AG08396 (cell line): ENCODE measurements at places on chromosomes 7 and 10.

GRCh38 chr7:148014541-148014940, 576.0 kb upstream of the C7orf33 start:
- DNase-seq: no peak

DNA sequence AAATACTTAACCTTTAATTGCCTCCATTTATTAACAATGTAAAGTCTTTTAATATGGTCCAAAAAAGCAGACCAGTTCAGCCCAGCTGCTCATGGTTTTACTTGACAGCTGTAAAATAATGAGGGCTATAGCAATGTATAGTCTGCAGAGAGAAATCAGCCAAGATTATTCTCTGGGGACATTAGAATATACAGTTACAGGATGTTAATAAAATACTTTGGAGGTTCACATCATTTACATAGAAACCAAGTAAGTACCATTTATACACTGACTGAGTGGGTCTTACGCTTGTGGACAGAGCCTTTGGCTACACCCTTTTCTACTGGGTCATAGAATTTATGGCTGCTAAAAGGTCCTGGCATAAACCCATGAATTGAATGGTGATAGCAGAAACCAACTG, 340.7 kb upstream of the CELF2 start:
- DNase-seq: no peak

GRCh38 chr7:88092676-88092999, 127.2 kb downstream of the SRI start:
- no peak for DNase-seq

DNA sequence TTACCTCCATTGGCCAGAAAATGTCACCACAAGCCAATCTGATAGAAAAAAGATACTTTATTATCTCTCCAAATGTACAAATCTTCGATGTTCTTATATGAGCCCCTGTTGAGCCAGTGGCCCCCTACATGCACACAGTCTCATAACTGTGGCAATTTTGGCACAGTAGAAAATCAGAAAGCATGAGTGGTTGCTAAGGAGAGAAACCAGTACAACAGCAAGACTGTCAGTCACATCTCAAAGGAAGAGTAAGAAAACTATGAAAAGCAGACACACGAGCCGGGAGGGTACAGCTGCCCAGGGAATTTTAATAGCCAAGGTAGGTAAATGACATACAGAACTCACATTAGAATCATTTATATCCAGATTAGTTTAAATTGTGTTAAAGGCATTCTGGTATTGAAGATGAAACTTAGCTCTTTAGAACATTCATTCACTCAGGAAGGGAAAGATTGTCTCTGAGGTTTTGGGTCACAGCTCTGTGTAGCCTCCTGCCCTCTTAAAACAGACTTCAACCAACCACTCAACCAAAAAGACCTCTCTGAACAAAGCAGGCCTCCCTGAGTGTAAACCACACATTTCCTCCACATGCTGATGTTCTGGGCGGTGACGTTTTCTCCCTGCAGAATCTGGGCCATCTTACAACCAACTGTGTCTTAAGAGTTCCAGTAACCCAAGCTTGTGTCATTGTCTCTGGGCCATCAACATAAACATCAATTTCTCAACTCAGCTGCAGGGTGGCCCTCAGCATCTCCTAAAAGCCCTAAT, 80.8 kb upstream of the ADAM12 start:
- DNase-seq: no peak

- no peak for DNase-seq
Measured at GRCh38 chr10:20712774-20713173, 184.3 kb downstream of the NEBL start.

- DNase-seq: no peak
Measured at GRCh38 chr10:110841767-110842267, 29.9 kb upstream of the PDCD4 start.

DNA sequence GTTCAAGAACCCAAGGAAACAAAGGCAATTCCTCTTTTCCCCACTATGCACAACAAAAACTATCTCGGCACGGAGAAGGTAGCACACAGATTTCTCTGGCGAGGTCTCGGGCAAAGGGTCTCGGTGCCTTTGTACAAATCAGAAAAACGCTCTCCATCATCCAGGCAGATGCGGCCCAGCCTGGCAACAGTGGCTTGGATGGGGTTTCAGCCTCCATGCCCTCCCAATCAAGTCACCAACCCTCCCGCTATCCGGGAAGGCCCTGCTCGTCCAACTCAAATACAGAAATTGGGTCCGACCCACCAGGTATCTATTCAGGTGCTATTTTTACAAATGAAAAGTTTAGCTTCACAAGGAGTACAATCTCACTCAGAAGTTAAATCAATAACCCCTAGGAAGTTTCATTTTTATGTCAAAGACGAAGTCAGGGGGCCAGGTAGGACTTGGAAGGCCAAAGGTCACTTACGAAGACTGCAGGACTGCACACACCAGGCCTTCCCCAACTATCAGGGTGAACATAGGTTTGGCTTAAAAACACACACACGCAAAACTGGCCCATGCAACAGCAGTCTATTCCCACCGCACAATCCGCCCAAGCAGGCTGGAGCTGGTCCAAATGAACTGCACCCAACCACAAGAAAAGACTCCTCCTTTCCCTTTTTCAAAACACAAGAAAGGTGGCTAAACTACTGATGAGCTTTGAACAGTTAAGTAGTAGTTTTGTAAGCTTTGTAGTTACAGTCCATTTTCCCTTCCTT, 43.0 kb downstream of the GNA12 start:
- peak; percentile 45 for DNase-seq

DNA sequence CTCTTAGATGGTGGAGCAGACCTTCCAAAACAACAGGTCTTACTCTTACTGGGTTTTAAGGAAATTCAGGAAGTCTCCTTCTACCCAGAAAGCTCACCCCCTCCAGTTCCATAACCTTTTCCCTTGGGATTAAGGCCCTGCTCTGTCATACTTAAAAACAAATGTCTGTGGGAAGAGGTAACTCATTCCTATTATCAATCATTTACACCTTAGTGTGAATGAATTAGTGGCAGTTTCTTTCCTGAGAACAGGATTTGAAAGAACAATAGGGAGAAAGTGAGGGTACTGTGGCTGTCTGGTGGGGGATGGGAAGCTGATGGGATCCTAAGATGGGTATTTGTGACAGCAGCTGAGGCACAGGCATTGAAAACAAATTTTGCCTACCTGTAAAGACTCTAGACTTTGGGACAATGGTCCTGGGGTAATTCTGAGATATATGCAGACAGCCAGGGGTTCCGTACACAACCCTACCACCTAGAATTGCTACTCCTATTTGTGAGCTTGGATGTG, 22.2 kb upstream of the PDLIM1 start:
- DNase-seq: no peak

DNA sequence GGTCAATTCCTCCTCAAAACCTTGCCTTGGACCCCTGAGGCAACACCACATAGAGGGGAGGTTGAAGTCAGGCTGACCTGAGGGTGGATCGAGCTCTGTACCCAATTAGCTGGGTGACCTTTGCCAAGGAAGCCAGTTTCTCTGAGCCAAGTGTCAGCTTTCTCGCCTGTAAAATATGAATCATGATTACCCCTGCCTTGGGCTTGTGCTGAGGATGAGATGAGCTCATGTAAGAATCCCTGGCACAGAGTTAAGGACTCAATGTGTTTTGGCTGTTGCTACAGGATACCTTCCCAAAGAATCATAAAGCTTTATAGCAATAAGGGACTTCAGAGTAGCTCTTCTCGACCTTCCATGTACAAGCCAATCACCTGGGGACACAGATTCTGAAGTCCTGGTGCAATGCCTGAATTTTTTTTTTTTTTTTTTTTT, 43.5 kb upstream of the CACUL1 start:
- DNase-seq: no peak

DNA sequence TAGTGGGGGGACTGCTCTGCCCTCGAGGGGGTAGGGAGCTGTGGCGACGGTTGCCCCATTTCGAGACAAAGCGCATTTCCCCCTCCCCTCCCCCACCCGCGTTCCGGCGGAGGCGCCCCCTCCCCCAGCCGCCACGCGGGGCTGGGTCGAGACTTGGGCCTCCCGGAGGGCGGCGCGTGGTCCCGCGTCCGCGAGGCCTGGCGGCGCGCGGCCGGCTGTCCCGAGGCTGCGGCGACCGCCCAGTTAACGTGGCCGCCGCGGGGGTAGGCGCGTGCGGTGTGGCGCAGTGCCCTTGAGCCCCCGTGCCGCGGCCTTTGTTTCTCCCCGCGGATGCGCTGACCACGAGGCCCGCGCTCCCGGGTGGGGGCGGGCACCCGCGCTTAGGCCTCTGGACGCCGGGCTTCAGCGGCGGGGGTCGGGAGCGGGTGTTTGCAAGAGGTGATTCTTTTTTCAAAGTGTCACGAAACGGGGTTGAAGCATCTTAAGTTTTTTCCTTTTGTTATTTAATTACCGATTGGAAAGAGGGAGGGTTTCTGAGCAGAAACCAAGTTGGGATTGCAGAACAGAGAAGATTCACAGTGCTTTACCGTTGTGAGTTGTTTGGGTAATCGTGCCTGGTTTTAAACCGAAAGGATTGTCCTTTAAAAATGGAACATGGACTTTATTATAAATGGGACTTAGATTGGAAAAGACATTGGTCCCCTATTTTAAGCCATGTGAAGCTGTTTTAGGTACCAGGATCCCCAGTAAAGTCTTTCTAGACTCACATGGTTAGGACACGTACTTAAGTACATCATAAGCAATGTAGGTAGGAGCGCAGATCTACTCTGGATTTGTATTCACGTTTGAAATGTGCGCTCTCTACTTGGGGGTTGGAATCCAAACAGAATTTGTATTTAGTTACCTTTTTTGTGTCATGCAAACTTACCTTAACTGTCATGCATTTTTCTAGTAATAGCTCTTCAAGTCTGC, 760 bp downstream of the CBX3 start:
- DNase-seq: peak; percentile 66

- DNase-seq: no peak
Measured at GRCh38 chr7:711093-711921, 15.2 kb upstream of the DNAAF5 start.
